ENCODE measurements at places on chromosomes 1 and 21.
A peak's percentile ranks its signal among the peaks of the same experiment; 100 is the strongest.

DNA sequence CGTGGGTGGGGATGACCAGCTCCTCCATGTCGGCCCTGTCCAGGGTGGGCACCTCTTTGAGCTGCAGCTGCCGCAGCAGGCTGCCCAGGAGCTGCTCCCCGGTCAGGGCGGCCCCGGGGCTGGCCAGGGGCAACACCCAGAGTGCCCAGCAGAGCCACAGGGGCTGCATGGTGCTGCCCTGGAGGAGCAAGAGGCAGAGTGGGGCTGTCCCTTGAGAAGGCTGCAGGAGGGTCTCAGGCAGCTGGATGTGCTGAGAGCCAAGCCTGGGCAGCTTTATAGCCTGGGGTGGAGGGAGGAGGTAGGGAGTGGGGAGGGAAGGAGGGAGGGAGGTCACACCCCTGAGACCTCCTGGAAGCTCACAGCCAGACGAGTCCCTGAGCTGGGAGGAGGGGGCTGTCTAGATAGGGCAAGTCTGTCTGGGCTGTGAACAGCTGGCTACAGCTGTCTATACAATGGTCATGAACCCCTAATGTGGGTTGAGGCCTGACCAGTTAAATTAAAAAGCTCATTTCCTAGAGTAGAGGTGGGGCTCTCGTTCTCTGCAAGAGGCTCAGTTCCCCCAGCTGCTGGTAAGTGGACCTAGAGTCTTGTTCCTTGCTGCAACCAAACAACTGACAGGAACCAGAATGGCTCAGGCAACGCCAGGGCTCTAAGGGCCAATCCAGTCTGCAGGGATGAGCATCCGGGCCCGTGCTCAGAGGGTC is at the start of gene LEFTY1:
Gene LEFTY1, minus strand, starts transcription at position 249 of the 704 bp plus-strand sequence. Its CDS starts 80 bp downstream, at position 169.
- DNase-seq = no peak

- DNase-seq = no peak
Measured at GRCh38 chr1:248852481-248853405, 6.1 kb downstream of the ZNF692 start.

DNA sequence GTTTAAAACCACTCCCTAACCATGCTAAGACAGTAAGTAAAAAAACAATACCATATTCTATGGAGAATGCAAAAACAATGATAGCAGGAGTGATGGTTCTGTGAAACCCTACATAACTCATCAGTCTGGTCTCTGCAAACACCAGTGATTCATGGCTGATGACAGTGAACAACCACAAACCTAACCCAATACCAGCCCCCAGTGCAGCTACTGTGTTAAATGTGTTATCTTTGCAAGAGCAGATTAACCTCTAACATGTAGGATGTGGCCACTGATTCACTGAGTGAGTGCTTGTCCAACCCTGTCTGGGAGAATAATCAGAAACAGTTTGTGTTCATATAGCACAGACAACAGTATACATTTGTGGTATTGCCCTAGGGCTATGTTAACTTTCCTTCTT is 100.2 kb upstream of the COG2 start:
- no peak for DNase-seq

DNA sequence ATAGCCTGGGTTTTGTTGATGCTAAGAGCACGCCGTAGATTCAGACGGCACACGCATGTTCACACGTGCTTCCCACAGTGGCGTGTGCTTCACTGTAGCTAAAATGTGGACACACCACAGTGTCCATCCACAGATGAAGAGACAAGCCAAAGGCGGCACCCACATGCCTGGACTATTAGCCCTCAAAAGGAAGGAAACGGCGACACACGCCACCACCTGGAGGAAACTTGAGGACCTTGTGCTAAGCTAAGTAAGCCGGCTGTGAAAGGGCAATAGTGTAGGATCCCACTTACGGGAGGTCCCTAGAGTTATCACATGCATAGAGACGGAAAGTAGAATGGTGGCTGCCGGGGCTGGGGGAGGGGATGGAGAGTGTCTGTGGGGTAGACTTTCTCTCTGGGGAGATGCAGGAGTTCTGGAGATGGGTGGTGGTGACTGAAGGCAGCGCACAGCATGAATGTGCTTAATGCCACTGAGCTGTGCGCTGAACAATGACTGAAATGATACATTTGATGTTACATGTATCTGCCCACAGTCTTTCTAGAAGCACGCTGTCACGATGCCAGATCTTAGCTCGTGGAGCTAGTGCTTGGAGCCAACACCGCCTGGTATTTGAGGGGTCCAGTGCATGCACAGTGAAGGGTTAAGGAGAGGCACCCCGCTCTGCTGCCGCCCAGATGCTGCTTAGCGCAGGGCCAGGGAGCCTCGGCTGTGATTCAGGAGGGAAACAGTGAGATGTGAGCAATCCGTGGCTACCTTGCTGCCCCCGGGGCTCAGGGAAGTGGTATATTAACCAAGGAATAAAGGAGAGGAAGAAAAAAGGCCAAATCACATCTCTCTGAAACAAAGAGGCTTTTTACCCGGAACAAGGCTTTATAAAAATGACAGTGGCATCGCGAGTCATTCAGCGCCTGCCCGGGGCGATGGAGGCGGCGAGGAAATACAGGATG is 103.7 kb downstream of the PRDM16 start:
- DNase-seq = no peak

DNA sequence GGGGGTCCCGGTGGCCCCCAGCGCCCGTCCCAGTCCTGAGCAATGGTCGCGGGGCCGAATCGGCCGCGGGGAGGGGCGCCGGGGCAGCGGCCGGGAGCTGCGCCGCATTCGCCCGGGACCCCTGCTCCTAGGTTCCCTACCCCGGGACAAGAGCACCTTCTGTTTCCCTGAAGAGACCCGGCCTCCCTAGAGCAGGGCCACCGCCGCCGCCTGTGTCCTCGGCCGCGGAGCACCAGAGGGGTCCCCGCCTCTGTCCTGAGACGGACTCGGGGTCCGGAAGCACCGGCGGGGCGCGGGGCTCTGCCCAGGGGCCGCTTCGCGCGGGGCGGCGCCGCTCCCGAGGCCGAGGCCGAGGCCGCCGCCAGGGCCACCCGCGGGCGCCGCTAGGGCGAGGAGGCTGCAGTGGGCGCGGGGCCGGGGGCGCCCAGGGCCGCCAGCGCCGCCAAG is 157.9 kb downstream of the CASZ1 start:
- no peak for DNase-seq

GRCh38 chr1:109787211-109787844 is 23.6 kb upstream of the EPS8L3 start:
- no peak for DNase-seq

DNA sequence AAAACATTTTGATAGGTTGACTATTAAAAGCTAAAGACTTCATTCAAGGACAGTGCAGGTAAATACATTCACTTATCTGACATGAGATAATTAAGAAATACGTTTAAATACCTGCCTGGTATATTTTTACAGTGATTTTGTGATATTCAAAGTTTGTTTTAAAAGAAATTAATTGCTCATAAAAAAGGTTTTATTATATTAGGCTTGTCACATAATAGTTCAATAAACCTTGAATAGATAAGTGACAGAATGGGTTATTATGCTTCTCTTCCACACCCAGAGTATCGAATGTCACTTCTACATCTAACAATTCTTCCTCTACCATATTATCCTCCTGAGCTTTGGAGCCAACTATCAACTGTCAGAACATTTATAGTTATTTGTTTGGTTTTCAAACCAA is 60.0 kb downstream of the LTN1 start:
- no peak for DNase-seq

- no peak for DNase-seq
Measured at GRCh38 chr1:114482585-114482984, 28.4 kb downstream of the TRIM33 start.

GRCh38 chr1:206864939-206865671 is at the start of gene IL20:
Gene IL20, plus strand, starts transcription at chr1:206865623. Its CDS starts 230 bp downstream, at chr1:206865853.
- DNase-seq = peak; percentile 84

DNA sequence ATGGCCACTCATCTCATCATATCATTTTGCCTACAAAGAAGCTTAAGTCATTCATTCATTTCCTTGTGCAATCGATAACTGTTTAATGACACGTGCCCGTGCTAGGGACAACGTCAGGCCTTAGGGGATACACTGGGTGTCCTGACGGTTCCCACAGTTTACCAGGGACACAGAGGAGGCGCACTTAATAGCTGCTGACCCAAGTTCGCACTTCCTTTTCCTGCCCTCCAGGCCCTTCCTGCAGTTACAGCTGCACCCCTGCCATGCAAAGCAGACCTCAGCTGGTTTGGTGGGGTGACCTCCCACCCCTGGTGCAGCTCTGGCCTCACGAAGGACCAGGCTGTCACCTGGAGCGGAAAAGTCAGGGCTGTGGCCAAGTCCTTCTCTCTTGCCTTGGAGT is 4.2 kb downstream of the SPATA21 start:
- DNase-seq = no peak

DNA sequence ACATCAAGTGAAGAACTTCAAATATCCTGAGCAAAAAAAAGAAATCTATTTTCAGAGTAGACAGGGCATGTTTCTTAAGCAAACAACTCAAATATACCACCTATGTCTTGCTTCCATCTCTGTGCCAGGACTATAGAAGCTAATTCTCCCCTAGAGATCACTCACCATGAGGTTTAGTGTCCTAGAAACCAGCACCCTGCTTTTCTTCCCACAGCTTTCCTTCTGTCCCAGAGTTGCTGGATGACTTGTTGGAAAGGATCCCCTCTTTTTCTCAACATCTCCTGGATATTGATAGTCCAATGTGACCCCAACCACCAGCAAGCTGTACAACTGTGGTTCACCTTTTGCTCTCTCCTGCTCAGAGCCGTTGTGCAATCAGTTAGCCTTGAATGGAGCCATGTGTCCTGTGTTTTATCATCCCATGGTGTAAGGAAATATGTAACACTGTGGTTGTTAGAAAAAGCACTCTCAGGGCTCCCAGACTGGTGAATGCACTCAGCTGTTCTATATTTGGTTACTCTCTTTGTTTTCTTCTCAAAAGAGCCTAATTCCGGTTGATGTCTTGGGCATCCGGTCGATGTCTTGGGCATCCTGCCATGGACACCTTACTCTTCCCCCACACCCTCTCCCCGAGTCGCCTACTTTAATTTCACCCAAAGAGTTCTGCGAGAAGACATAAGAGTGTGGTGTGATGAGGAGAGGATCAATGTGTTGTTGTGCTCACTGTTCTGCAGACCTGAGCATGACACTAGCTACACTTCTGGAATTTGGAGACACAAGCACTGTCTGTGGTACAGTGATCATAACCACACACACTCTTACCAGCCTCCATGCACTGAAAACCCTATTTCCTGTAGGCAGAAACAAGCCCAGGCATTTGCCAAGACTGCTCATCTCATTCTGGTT is 1.7 kb downstream of the TNFSF4 start:
- DNase-seq = no peak

- no peak for DNase-seq
Measured at GRCh38 chr1:210978974-210979354, 155.0 kb downstream of the KCNH1 start.

GRCh38 chr1:27528818-27529703 is 39.1 kb upstream of the WASF2 start:
- DNase-seq = peak; percentile 87

GRCh38 chr1:25090707-25091422 is 141.4 kb downstream of the SYF2 start:
- DNase-seq = no peak

- no peak for DNase-seq
Measured at GRCh38 chr21:43691086-43691795, 27.7 kb upstream of the PDXK start.

DNA sequence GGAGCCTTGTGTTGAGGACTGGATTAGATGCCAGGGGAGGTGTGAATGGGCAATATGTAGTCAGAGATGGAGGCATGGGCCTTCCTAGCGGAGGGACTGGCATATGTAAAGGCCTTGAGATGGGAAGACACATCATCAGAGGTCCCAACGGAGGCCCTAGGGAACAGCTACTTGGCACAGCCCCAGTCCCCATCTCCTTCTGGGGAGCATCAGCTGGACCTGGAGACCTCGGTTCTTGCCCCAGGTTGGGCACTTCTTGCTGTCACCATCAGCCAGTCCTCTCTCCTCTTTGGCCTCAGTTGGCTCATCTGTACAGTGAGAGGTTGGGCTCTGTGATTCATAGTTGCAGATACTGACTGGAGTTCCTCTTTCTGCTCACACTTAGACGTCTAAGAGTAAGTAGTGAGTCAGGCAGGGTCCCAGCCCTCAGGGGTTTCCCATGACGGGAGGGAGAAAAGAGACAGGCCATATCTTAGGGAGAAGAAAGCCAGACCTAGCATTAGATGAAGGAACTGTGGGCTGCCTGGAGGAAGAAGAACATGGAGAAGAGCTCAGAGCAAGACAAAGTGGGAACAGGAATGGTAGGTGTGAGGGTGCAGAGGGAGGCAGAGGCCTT is 3.4 kb upstream of the MARCKSL1 start:
- DNase-seq = peak; percentile 39

GRCh38 chr1:233064988-233065387 is 114.6 kb downstream of the NTPCR start:
- no peak for DNase-seq

DNA sequence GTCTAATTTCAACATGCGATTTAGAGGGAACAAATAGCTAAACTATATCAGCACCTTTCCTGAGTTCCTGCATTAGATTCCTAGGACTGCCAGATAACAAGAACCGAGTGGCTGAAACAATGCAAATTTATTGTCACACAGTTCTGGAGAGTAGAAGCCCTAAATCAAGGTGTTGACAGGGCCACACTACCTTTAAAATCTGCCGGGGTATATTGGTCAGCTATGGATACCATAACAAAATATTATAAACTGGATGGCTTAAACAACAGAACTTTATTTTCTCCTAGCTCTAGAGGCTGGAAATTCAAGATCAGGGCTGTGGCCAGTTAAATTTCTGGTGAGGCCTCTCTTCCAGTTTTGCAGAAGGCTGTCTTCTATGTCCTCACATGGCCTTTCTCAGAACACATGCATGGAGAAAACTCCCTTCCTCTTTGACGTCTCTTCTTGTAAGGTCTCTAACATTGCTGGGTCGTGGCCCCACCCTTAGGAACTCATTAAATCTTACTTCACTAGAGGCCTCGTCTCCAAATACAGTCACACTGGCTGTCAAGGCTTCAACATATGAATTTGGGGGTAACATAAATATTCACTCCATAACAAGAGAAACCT is 144.3 kb downstream of the FCRL5 start:
- no peak for DNase-seq

DNA sequence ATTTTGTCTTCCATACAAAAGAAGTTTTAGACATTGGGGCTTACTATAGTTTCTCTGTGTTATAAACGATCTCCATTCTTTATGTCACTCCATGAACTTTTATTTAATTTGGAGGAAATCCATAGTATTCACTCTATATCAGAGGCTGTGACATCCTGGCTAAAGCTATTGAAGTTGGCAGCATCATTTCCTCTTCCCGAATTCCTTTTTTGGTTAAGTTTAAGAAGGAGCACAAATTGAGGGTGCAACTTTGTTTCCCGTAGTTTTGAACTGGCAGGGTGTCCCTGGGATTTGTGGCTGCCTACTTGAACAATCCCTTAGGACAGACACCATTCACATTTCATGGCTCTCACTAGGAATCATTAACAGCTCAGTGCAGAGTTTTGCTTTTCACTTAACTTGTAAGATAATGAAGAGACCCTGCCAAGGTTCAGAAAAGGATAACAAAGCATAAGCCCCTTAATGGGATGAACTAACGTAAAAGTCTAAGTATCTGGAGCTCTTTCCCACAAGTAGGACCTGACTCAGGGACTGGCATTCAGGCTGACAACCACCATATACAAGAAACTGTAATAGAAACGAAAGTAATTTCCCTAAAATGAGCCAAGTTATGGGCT is 13.9 kb downstream of the S1PR1 start:
- no peak for DNase-seq
